ENCODE measurements at places on chromosomes 7 and 10.

DNA sequence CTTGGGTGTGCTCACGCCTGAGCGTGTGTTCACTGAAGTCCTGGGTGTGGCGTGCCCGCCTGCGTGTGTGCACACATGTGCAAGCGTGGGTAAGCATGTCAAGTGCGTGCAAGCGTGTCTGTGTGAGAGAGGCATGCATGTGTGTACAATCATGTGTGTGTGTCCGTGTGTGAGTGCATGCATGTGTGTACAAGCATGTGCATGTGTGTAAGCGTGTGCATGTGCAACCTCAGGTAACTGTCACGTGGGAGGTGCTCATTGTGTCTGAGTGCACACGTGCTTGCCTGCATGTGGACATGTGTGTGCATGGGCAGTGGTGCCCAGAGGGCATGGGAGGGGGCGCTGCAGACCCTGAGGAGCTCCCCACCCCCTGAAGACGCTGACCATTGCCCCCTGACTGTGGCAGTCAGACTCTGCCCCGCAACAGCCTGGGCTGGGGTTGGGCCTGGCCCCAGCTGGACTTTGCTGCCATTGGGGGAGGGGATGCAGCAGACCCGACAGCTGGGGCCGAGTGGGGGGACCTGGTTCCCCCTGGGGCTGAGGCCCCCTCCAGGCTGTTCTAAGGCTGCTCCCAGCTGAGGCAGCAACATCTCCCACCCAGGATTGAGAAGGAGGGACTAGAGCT is 88.1 kb downstream of the UNCX start:
- no peak for DNase-seq

DNA sequence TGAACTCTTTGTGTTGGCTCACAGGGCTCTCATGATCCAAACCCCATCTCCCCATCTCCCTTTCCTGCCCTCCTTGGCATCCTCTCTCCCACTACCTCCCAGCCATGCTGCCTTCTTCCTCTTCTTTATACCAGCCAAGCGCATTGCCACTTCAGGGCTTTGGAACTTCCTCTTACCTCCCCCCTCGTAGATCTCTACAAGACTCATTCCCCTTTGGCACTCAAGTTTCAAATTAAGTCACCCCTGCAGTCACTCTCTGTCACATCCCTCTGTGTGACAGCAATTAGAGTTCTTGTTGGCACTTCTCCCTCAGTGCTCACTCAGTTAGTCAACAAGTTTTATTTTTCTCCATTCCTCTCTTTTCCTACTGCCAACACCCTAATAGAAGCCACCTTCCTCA is 20.8 kb upstream of the NRP1 start:
- DNase-seq = no peak

DNA sequence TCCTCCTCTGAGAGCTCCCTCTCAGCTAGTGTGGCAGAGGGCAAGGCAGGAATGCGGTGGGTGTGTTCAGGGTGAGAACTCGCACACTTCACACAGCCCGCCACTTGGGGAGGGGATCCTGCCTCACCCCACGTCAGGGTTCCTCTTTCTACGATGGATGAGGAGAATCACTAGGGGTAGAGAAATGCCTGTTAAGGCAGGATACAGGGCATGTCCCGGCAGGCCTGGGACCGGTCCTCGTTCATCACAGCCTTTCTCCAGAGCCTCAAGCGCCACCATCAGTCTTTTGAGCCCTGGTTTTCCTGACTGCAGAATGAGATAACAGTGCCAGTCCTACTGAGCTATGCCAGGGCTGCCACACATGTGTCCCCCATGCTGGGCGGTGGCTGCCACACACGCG is 546.7 kb upstream of the ADARB2 start:
- no peak for DNase-seq

DNA sequence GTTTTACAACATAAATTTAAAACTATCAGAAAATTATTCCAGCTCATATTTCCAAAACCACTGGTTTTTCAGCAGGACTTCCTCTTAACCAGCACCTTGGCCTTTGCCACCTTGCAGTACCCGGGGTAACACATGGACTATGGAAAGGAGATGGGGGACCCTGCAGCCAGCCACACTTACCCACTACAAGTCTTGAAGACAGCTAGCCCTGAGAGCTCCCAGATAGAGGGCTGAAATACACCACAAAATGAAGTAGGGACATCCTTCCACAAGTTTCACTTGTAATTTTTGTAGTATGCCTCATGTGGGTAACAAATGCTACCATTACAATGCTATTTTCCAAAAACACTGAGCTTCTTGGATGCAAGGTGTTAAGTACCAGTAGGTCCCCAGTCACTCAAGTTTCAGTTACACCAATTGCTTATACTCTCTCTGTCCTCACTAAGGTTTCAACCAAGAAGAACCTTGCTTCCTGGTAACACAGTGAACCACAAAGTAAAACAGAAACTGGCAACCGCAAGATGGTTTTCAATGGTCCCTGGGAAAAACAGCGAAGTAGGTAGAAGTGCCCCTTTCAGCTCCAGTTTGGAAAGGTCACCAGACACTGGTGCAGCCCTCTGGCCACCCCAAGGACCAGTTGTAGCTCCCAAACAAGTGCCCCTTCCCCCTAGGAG is 110.9 kb downstream of the SGMS1 start:
- no peak for DNase-seq

DNA sequence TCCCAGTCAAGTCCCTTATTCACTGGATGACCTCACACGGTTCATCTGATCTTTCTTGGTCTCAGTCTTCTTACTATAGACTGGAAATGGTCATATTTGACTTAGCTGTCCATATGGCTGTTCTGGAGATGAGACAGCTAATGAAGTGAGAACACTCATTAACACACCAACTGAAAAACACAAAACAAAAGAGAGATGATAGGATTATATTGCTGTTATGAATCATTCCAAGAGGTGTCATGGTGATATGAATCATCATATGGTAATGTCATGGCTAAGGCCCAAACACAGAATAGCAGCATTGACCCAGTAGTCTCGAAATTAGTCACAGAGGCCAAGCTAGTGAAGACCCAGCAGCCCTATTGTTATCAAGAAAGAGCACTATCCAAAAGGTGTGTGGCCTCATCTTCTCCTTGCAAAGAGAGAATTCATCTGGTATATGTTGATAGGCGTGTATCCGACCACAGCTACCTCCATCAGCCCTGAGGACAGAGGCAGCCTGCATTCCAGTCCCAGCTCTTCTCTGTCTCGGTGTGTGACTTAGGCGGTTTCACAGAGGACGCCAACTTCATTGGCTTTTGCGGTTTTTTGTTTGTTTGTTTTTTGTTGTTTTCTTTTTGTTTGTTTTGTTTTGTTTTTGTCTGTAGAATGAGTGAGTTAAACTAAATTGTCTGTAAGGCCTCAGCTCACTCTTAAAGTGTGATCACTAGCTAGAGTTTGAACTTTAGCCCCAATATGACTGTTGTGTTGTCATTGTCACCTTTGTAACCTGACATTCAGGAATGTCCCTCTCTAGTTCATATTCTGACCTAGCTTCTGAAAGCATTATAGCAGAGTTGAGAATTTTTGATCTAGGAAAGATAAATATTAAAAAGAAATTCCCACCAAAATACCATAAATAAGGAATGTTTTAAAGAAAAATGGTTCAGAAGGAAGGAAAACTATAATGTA is 97.4 kb upstream of the PDCD4 start:
- no peak for DNase-seq

DNA sequence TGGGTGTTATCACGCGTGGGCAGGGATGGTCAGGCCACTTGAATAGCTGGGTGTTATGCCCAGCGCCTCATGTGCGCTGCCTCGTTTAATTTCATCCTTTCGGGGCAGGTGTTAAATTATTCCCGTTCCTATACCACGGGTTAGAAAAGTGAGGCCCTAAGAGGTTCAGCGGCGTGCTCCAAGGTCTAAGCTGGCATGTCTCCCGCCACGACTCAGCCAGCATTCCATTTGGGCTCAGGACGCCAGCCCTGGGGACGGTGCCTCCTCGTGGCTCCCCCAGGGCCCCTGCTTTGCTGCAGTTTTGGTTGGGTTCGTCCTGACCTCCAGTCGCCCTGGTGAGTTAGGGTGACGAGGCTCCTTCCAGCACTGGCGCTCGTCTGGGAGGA is 124.5 kb downstream of the TRRAP start:
- DNase-seq = peak; percentile 39

GRCh38 chr10:22086730-22087401 is 83.3 kb upstream of the DNAJC1 start:
- DNase-seq = peak; percentile 80

DNA sequence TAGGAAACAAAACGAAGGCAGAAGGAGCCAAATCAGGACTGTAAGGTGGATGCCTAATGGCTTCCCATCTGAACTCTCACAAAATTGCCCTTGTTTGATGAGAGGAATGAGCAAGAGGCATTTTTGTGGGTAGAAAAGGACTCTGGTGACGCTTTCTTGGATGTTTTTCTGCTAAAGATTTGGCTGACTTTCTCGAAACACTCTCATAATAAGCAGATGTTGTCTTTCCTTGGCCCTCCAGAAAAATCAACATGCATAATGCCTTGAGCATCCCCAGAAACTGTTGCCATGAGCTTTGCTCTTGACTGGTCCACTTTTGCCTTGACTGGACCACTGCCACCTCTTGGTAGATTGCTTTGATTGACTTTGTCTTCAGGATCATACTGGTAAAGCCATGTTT is 13.5 kb downstream of the PTPN12 start:
- DNase-seq = no peak

- DNase-seq = no peak
Measured at GRCh38 chr10:86486856-86487255, 34.7 kb downstream of the WAPL start.

DNA sequence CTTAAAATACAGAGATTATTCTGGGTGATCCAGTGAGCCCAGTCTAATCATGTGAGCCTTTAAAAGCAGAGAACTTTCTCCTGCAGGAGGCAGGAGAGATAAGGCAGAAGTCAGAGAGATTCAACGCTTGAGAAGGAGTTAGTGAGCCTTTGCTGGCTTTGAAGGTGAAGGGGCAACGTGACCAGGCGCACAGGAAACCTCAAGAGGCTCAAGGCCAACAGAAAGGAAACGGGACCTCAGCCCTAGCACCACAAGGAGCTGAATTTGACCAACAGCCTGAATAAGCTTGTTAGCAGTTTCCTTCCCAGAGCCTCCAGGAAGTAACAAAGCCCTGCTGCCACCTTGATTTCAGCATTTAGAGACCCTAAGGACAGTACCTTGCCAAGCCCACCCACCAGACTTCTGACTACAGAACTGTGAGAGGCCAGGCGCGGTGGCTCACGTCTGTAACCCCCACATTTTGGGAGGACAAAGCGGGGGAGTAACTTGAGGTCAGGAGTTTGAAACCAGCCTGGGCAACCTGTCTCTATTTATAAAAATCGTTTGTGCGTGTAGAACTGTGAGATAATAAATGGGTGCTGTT is 87.3 kb upstream of the KAT6B start:
- no peak for DNase-seq

DNA sequence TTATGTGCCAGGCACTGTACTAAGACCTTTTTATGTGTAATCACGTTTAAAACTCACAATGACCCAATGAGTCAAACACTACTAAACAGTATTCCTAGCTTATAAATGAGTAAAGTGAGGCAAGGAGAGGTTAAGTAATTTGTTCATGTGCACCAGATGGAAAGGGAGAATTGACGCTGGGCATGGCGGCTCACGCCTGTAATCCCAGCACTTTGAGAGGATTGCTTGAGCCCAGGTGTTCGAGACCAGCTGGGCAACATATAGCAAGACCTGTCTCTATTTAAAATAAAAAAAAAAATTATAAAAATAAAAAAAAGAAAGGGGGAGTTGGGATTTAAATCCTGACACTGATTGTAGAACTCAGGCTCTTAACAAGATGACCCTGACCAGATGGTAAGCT is 46.7 kb upstream of the DLG5 start:
- DNase-seq = no peak

DNA sequence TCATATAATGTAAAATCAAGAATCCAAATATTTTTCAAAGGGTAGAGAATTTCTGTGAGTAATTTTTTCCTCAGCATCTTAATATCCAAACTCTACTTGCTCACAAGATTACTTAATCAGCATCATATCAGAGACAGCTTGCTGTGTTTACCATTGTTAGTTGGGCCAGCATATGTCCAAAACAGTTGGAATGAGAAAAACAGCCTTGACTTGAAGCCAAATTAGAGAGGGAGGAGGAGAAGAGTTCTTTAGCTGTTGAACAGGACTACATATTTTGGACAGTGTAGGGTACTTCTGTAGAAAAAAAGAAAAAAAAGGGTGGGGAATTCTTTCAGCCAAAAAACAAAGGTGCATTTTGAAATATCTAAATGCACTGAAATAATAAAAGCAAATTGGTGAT is 69.8 kb downstream of the HDAC9 start:
- no peak for DNase-seq

DNA sequence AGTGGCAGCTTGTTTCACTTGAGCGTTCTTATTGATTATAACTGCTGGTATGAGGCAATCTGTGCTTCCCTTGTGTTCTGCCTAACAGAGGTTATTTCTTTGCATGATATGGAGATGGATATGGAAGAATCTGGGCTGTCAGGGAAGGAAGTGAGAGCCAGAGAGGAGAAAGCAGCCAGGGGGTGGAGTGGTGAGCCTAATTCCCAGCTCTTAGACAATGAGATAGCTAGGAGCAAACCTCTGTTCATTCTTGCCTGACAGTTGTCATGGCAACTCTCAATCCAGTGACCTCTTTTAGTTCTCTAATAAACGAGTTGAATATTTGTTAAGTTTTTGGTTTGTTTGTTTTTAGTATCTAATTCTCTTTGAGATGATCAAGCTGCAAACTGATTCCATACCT is 214.3 kb downstream of the NRG3 start:
- no peak for DNase-seq

DNA sequence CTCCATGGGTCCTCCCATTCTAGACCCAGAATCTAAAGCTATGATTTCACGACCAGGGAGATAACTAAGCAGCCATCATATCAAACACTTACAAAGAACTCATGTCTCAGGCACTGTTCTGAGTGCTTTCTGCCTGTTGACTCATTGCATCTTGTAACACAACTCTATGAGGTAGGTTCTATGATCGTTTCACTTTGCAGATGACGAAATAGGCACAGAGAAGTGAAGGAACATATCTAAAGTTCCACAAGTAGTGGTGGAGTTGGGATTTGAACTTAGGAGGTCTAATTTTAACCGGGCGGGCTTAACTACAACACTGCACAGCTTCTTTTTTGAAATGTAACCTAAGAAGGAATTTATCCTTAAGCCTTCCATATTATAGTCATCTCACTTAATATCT is 2.9 kb downstream of the RBP4 start:
- no peak for DNase-seq

- DNase-seq = no peak
Measured at GRCh38 chr7:92325173-92325572, 79.4 kb downstream of the ANKIB1 start.

DNA sequence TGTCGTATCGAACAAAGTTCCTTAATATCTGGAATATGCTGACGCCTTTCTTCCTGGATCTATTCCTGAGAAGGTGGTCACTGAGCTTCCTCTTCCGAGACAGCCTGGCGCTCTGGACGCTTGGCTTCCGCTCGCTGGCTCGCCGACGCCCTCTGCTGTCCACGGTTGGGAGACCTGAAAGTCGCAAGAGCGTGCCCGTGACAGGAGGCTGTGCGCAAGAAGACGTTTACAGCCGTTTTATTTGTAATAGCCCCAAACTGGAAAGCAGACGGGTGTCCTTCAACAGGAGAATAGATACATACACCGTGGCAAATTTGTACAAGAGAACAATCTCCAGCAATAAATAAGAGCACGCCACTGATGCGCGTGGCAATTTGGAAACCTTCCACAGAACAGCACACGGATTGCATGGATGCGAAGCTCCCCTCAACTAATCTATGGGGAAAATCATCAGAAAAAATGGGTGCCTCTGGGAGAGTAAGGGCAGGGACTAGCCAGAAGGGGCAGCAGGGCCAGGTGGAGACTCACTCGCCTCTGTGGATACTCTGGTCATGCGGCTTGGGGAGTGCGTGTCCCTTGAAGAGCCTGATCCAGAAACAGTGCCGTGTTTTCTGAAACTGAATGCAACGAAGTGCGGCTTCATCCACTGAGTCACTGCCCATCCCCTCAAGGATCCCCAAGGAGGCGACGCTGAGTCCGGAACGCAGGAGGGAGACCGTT is 41.5 kb upstream of the BNIP3 start:
- DNase-seq = peak; percentile 88

Measured in pancreas (tissue), 10 donors.